T-helper 9 cell (primary cell): ENCODE measurements at places on chromosomes 13 and 19.

- DNase-seq, result no peak
Measured at GRCh38 chr19:21256722-21257121, 72.5 kb downstream of the ZNF708 start.

DNA sequence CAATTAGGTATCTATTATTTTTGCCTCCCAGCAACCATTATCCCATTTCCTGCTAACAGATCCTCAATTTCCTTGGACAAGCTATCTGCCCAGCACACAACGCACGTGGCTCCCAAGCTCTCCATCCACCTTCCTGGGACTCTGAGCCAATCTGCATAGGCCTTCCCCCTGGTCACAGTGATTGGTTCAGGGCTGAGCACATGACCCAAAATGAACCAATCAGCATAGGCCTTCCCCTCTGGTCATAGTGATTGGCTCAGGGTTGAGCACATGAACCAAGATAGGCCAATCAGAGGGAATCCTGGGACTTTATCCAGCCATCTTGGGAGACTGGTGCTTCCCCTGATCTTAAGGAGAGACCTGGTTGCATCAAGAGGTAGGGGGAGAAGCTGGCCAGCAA, 5.8 kb downstream of the CPAMD8 start:
- no peak for DNase-seq

GRCh38 chr13:111846391-111847159, 220.4 kb upstream of the SOX1 start:
- no peak for DNase-seq

DNA sequence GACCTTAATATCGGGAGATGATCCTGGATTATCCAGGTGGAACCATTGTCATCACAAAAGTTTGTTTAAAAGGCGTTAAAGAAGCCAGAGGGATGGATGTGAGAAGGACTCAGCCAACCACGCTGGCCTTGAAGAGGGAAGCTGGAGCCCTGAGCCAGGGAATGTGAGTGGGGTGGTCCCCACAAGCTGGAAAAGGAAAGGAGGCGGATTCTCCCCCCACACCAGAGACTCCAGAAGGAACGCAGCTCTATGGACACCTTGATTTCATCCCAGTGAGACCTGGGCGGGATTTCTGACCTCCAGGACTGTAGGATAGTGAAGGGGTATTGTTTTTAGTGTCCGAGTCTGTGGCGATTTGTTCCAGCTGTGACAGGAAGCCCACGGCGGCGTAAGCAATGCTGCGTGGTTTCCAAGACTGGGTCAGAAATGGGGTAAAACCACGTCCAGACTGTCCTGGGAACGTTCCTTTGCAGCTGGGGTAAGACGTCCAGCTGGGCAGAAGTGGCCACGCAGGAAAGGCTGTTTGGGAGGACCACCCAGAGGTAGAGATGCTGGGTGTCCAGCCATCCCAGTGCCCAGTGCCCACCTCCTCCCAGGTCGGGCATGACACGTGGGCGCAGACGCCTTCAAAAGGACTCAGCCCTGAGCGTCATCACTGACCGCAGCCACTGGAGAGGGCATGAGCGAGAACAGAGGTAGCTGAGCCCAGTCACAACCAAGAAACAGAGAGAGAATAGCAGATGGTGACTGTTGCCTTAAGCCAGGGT, 125.4 kb upstream of the USP29 start:
- DNase-seq, result no peak

GRCh38 chr13:83881140-83881684, 1.1 kb downstream of the SLITRK1 start:
- no peak for DNase-seq

- DNase-seq, result no peak
Measured at GRCh38 chr13:109093998-109094397, 464.6 kb downstream of the MYO16 start.

DNA sequence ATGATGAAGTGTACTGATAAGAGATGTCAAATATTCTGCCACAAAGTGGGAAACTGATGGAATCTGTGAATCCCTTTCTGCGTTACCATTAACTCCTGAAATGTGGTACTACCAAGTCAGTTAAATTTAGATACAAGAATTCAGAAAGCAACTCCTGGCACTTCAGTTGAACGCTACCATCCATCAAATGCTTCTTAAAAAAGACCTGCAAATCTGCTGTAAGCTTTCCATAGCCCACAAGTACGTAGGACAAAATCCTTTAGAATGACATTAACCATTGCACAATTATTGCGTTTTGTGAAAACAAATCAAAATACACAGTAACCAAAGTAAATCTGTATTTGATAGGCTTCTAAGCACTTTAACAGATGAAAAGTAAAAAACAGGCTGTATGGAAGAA, 5.4 kb downstream of the SMAD9 start:
- no peak for DNase-seq

- no peak for DNase-seq
Measured at GRCh38 chr13:29486551-29486950, 108.9 kb downstream of the SLC7A1 start.

GRCh38 chr13:75318138-75318833, 163.7 kb downstream of the TBC1D4 start:
- DNase-seq, result no peak

GRCh38 chr19:32220951-32221350, 124.5 kb upstream of the ZNF507 start:
- no peak for DNase-seq
